Hypothalamus (tissue), 51 donors: ENCODE measurements at places on chromosomes 1 and 21.

GRCh38 chr1:87642581-87643221, 314.0 kb downstream of the LMO4 start:
- no peak for DNase-seq

DNA sequence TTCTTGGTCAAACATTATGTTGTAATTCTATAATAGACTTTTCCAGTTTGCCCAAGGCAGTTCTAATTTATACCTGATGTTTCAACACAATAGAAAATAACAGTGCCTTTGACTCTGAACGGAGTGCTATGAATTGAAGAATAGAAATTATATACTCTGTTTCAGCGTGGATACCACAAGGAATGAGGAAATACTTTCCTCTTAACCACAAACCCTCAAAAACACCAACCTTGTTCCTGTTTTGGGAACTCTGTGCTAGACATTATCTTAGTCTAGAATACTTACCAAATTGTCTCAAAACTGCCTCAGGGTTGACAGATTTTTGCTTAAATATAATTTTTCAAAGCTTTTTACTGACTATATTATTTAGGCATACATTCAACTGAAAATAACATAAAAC, 1629.3 kb downstream of the MRPL39 start:
- DNase-seq, result no peak

DNA sequence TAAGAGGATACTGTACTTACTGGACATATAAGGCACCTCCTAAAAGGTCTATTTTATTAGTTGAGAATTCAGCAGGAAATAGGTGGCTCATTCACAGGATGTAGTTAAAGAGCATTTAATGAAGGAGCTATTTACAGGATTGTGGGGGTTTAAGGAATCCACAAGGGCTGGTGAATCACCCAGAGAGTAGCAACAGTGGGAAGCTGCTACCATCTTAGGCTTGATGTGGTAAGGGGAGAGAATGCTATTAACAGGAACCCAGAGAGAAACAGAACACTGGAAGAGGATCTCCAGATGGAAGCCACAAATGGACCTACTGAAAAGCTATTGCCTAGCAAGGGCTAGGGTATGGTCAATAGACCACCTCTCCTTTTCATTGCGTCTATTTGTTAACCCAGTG, 52.0 kb upstream of the COL11A1 start:
- DNase-seq, result no peak

GRCh38 chr21:36839123-36839522, 127.3 kb downstream of the HLCS start:
- DNase-seq, result no peak

DNA sequence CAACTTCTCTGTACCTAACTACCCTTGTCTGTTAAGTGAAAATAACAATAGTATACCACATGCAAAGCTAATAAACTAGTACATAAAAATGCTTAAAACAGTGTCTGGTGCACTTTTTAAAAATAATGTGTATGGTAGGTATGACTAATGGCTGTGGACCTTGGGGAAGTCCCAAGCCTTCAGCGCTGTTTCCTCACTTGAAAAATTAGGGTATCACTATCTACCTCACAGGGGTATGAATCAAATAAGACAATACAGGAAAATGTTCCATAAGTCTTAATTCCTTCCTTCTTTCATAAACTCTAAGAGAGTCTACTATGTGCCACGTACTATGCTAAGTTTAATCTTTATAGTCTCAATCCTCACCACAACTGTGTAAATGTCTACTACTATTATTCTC, 32.0 kb downstream of the EGLN1 start:
- no peak for DNase-seq

GRCh38 chr21:45988366-45989347, 7.1 kb downstream of the COL6A1 start:
- no peak for DNase-seq

GRCh38 chr1:241647658-241648057, 4.4 kb upstream of the WDR64 start:
- DNase-seq, result no peak
